ENCODE measurements at places on chromosomes 5 and 9.

GRCh38 chr5:14266171-14266570 is 123.0 kb downstream of the TRIO start:
- DNase-seq = no peak

- DNase-seq = no peak
Observed at GRCh38 chr5:1722877-1723276, 76.8 kb downstream of the MRPL36 start.

- no peak for DNase-seq
Observed at GRCh38 chr5:34474573-34475021, 181.5 kb upstream of the RAI14 start.

GRCh38 chr9:37700900-37701299 is 50.1 kb downstream of the FRMPD1 start:
- DNase-seq = no peak

DNA sequence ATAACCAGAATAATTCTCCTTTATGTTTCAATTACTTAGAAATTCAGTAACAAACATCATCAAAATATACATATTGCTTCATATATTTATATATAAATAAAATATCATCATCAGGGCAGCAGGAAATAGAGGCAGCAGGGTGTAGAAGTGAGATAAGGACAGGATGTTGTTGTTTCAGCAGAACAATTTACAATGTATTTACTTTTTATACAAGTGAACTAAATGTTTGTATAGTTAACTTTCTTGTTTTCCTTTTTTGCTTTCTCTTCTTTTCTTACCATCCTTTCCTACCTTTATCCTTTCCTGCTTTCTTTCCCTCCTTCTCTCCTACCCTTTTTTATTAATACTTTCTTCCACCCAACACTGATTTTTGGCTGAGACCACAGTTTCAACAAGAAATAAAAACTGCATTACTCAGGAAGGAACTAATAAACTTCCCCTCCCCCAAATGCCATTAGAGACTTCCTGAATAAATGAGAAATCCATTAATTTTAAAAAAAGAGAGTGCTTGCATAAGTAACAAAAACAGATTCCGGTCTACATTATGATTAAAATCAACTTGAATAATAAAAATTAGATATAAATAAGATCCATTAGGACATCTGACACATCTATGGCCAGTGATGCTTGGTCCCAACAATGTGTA is 159.8 kb upstream of the ACOT12 start:
- DNase-seq = no peak

DNA sequence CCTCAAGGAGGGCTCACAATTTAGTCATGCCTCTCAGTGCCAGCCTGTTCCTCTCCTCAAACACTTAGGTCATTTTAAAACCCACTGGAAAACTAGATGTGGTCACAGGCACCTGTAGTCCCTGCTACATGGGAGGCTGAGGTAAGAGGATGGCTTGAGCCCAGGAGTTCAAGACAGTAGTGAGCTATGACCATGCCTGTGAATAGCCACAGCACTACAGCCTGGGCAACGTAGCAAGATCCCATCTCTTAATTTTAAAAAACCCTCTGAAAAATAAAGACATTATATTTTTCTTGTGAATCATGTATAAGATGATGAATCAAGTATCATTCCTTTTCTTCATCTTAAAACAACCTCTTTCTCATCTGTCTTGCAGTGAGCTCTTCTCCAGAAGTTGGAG is 45.8 kb downstream of the KLF4 start:
- no peak for DNase-seq

GRCh38 chr9:76980566-76980965 is 38.9 kb upstream of the FOXB2 start:
- DNase-seq = no peak

GRCh38 chr9:134329576-134329855 is 3.3 kb downstream of the RXRA start:
- no peak for DNase-seq

DNA sequence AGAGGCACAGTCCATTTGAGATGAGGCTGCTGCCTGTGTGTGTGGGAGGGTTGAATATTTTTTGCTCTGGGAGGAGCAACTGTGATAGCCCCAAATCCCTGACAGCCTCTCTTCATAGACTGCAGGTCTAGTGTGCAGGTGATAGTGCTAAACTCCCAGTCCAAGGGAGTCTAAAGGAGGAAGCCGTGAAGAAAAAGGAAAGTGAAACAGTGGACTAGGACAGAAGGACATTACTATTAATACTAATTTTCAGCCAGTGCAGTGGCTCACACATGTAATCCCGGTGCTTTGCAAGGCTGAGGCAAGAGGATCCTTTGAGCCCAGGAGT is 295.0 kb downstream of the PDE4D start:
- DNase-seq = no peak

DNA sequence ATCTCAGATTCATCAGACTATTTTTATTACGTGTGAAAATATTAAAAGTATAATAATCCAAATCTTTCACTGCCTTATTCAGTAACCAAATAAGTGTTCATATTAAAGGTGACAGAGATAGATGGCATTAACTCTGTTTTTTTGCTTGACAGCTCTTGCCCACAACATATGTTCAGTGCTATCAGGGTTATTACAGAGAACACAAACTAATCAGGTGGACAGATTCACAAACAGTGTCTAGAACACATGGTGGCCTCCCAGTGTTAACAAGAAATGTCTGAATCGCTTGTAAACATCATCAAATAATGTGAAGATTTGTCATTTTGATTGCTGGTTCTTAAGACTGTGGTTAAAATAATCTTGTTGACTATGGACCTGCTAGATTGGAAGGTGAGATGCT is 609.1 kb upstream of the GRAMD2B start:
- no peak for DNase-seq

- no peak for DNase-seq
Observed at GRCh38 chr5:53403758-53404157, 76.7 kb upstream of the FST start.

DNA sequence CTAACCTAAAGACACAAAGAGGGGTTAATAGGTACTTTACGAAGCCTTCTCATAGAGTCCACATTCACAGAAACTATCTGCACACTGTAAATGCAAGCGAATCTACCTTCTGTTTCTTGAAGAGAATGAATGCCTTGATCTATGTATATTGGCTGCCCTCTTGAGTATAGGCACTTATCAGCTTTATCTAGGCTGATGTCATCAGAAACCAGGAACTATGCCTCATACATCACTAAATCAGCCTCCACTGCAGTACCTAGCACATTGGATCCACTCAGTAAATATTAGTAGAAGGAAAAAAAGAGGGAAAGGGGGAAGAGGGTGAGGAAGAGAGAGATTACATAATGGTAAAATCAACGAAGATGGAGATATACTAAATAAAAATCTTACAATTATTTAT is 477.1 kb downstream of the CAAP1 start:
- DNase-seq = no peak

GRCh38 chr9:2153630-2154217 is 138.6 kb downstream of the SMARCA2 start:
- no peak for DNase-seq

GRCh38 chr5:168895295-168896071 is 316.3 kb upstream of the PANK3 start:
- DNase-seq = no peak

DNA sequence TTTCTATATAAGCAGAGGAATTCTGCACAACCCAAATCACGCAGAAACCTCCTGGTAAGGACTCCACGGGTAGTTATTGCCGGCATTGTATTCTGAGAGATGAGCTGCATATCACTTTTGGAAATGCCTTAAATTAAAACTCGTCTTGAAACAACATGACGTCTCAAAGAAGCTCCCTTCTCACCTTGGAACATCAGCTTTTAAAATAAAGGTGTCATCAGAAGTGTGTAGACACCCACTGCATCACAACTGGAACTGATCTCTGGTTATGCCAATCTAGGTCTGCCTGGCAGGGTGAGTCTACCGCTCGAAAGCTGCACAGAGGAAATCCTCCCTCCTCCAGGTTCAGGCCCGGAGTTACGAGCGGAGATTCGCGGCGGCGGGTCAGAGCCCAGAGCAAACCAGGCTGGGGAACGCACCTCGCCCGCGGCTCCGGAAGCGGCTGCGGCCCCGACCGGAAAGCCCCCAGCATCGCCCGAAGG is 974 bp upstream of the SLC12A2 start:
- DNase-seq = no peak

DNA sequence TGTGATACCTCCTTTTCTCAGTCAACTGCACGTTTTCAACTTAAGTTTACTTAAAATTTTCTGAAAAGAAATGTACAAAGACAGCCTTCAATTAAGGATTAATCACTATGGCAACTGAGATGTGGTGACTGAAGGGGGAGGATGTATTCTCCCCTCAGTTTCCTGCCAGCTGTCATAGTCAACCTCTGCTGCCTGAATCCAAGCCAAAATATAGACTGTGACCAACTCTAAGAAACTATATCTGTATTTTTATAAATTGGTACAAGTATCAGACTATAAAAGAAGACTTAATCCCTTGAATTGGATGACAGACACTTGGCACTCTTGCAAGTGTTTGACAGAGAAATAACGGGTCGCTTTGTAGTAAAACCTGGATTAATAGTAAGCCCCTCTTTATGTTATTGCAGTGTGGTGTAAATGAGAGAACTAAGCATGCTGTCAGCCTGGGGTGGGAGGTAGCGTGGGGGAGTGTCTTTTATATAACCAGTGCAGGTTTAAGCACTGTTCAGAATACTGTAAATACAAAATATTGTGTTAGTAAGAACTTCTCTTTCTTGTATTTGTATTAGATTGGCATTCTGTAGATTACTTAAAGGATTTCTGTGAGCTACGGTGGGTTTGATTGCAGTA is 106.4 kb downstream of the ERCC6L2 start:
- DNase-seq = no peak

- no peak for DNase-seq
Observed at GRCh38 chr9:97853844-97854695, 1.0 kb downstream of the FOXE1 start.

GRCh38 chr5:116002116-116002906 is 30.0 kb upstream of the ARL14EPL start:
- DNase-seq = no peak

- DNase-seq = no peak
Observed at GRCh38 chr5:110769000-110769681, 30.3 kb downstream of the SLC25A46 start.

- DNase-seq = no peak
Observed at GRCh38 chr5:173498286-173498685, 118.2 kb downstream of the BOD1 start.
